ENCODE measurements at places on chromosomes 5 and 9. TPM values are rescaled to one million over a fixed set of nuclear protein-coding genes. Genes with fewer than 3 reads are reported as not detected.

The DMRTA1 gene
- total RNA-seq: 0.32 TPM

The PCDHGA12 gene
- total RNA-seq: 15.5 TPM

The TPPP gene
- total RNA-seq: under 0.01 TPM

The CCDC152 gene
- total RNA-seq: 0.97 TPM

The SMIM33 gene
- not detected for total RNA-seq

The PCDHA5 gene
- under 0.01 TPM for total RNA-seq

GRCh38 chr9:100294341-100294740 lies 58.4 kb downstream of the TEX10 start:
- DNase-seq: no peak

GRCh38 chr5:34452170-34452828 lies 203.8 kb upstream of the RAI14 start:
- peak; percentile 32 for DNase-seq

- peak; percentile 17 for DNase-seq
These were observed 79.8 kb downstream of the HSD17B3 start for GRCh38 chr9:96222132-96222531.

DNA sequence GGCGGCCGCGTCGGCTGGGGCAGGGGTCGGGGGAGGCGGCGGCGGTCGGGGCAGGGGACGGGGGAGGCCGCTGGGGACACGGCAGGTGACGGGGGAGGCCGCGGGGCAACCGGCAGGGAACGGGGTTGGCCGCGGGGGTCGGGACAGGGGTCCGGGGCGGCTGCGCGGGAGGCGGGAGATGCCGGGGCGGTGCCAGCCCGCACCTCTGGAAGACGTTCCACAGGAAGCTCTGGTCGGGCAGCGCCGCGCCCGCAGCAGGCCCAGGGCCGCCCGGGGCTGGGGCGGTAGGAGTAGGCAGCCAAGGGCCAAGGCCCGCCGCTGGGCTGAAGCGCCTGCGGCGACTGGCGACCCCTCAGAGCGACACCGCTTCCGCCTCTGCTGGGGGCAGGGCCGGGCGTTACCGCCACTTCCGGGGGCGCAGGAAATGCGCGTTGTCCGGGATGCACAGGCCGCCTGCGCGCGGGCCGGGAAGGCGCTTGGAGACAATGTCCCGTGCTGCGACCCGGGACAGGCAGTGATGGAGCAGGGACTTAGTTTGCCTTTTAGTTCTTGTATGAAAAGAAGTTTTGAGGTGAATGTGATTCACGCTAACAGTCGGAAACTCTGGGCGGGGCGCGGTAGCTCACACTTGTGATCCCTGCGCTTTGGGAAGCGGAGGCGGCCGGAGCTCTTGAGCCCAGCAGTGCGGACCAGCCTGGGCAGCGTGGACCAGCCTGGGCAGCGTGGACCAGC lies 110.0 kb upstream of the LPCAT1 start:
- DNase-seq: peak; percentile 73

DNA sequence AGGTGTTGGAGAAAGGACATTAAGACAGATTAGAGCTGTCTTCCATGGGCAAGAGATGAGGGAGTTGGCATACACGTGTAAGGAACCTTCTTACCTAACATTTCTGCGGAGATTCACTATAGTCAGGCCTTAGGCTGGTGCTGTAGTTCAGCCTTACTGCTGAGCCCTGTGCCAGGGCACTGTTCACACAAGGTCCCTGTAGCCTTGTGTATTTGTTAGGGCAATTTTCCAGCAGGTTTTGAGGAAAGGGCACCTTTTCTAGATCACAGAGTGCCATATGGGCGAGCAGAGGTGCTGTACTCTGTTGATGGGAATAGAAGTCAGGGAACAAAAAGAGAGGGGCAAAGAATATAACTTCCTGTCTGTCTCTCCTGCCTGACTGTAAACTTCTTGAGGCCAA lies 15.6 kb downstream of the PALM2AKAP2 start:
- no peak for DNase-seq

GRCh38 chr9:37374892-37375291 lies 47.6 kb upstream of the GRHPR start:
- DNase-seq: no peak

- peak; percentile 36 for DNase-seq
These were observed 142.9 kb downstream of the NFIB start for GRCh38 chr9:14170973-14171596.

GRCh38 chr9:91824601-91825305 lies 125.3 kb downstream of the ROR2 start:
- DNase-seq: peak; percentile 94

DNA sequence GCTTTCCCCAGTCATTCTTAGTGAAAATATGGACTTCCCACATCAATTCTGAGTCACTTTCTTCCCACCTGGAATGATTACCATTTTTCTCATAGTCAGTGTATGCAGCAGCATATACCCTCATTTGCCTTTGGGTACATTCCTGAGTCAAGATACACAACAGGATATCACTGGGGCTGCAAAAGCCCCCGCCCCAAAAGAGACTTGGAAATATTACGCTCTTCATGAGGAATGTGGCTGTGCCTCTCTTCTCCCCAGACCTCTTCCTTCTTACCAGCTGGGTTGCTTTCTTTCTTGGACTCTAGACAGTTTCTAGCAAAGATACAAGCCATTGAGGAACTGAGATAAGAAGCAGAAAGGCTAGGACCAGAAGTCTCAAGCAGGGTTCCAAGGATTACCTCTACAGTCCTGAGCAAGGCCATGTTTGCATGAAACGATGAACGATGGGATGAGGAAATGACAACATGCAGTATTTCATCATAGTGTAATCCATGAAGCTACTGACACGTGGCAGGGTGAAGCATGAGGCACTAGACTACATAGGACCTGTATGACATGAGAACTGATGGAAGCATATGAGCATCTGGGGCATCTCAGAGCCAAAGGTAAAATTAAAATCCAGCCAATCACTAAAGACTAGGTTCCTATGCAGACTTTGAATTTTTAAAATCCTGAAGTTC lies 218.1 kb downstream of the RAB3C start:
- DNase-seq: no peak

DNA sequence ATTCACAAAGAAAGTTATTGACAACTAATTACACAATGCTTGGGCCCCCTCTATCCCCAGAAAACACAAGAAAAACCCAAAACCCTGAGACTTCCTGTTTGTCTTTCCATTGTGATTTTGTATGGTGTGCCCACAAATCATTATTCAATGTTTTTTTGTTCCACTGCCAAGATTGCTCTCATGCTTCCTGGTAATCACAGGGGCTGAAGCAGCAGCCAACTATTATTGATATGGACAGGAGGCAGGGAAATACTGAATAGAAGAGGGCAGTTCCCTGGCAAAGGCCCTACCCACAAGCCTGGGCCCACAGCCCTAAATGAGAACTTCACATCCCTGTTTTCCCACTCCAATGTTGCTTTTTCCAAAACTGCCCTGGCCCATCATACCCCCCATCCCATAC lies 21.5 kb upstream of the RFK start:
- peak; percentile 16 for DNase-seq

DNA sequence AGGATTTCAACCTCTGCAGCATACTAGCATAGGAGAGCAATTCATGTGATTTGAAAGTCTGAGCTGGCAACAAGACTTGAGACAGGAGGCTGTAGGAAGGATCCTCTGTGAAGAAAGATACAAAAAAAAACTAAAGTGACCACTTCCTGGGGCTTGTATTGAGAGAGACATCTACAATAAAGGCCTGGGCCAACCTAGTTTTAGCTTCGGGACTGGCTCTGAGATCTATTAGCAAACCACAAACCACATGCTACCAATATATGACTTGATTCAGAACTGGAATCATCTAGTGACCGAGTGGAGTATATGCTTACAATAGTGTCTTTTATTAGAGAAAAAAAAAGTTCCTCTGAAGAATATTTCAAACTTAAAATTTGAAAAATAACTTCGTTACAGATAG lies 1448.9 kb upstream of the CDH6 start:
- no peak for DNase-seq

GRCh38 chr5:77644371-77645157 lies 6.1 kb upstream of the OTP start:
- no peak for DNase-seq

GRCh38 chr5:177310757-177311391 lies 824 bp downstream of the MXD3 start:
- DNase-seq: no peak

DNA sequence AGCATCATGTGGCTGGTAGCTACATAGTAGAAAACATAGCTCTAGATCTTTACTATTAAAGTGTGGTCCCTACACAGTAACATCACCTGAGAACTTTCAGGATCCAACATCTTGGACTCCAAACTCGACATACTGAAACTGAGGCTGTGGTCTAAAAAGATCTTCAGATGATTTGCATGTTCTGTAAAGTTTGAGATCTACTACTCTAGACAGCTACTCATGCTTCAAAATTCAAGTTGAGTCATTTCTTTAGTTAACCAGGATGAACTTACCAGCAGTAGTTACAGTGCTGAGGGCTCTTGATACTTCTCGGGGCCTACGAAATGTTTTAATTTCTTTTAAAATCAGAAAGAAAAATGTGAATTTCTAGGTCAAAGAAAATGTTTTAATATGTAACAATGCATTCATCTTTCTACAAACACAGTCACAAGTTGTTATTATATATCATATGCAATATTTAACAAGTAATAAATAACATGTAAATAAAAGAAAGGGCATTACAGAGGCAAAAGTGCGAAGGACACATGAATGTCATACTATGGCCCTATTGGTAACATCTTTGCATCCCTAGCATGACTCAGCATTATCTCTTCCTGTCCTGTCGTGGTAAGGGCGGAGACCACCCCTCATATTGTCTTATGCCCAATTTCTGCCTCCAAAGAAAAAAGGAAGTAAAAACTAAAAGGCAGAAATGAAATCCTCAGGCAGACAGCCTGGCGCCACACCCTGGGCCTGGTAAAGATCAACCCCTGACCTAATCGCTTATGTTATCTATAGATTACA lies 563.9 kb upstream of the TLE4 start:
- no peak for DNase-seq
